ENCODE measurements at places on chromosomes 16 and 17.

DNA sequence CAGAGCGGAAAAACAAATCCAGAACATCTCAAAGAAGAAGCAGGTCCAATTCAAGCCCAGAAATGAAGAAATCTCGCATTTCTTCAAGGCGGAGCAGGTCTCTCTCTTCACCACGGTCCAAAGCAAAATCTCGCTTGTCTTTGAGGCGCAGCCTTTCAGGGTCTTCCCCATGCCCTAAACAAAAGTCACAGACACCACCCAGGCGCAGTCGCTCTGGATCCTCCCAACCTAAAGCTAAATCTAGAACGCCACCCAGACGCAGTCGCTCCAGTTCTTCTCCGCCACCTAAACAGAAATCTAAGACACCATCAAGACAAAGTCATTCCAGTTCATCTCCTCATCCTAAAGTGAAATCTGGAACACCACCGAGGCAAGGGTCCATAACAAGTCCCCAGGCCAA, 10.3 kb downstream of the SRRM2 start:
- no peak for DNase-seq

DNA sequence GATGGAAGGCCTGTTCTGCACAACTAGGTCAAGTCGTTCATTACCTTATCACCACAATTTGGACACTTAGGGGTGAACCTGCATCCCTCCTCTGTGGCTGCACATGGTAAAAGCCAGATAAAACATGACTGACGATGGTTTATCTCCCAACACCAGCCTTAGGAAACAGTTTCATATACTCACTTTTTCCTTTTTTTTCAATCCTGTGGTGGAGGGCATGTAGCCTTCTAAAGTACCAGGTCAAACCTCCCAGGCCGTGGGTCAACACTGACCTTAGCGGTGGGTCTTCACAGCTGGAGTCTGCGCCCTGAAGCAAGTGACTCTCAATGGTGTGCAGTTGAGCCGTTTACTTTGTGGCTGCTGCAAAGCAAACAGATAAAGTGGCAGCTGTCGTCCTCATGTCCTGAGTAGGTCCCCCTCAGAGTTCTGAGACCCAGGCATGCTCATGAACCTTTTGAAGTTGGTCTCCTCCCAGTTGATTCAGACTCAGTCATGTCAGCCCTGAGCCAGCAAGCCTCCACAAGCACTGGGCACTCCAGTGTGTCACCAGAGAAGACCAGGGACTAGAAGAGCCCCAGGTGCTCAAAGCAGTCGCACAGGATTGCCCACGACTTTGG, 5.9 kb downstream of the FAHD1 start:
- DNase-seq, result no peak

DNA sequence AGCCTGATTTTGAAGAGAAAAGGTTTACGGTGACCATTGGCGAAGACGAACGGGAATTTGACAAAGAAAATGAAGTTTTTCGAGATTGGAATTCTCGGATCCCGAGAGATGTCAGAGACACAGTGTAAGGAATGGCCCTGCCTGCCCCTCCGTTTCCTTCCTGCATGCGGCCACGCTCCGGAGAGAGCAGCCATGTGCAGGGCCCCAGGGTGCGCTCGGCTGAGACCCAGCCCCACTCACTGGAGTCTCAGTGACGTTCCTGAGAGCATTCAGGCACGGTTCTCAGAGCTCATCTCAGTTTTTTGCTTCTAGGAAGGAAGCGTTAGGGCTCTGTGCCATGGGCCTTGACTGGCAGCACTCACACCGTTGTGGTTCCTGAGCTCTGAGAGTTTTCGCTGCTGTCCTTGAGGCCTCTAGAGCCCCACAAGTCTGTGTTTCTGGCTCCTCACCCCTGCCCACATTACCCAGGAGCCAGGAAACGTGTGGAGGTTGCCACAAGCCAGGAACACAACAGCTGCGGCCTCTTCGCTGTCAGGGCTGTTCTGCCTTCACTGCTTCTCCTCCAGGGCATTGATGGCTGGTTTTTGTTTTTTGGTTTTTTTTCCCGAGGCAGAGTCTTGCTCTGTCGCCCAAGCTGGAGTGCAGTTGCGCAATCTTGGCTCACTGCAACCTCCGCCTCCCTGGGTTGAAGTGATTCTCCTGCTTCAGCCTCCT, 29.8 kb downstream of the ZC3H18 start:
- DNase-seq, result no peak

- DNase-seq, result no peak
These were observed 25.8 kb downstream of the PEMT start for GRCh38 chr17:17565471-17566339.

- no peak for DNase-seq
These were observed 26.1 kb downstream of the METTL16 start for GRCh38 chr17:2485543-2485942.

Measured in suppressor macrophage (primary cell).